ENCODE measurements at places on chromosomes 5 and 9.

DNA sequence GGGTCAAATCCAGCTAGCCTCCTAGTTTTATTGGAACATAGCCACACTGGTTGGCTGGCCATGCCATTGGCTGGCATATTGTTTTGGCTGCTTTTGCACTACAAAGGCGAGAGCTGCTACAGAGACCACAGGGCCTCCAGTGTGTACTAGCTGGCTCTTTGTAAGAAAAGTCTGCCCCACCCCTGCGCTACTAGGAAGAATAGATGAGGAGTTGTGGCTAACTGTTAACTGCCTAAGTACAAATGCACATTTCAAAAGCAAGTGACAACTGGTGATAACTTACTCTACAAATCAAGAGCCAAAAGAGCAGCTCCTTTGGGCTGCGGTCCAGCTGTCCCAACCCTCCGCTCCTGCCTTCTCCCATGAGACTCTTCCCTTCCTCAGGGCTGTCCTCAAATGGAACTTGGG, 63.9 kb downstream of the SERINC5 start:
- no peak for DNase-seq

- DNase-seq = no peak
Measured at GRCh38 chr9:106897236-106897635, 34.3 kb downstream of the ZNF462 start.

GRCh38 chr9:138011951-138012500, 134.4 kb downstream of the CACNA1B start:
- no peak for DNase-seq

DNA sequence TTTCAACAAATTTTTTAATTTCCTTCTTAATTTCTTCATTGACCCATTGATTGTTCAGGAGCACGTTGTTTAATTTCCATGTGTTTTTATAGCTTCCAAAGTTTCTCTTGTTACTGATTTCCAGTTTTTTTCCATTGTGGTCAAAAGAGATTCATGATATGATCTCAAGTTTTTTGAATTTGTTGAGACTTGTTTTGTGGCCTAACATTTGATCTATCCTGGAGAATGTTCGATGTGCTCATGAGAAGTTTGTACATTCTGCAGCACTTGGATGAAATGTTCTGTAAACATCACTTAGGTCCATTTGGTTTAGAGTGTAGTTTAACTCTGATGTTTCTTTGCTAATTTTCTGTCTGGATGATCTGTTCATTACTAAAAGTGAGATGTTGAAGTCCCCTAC, 14.7 kb upstream of the PPIC start:
- no peak for DNase-seq

Measured in stimulated activated CD4-positive, alpha-beta T cell treated with anti-CD3 and anti-CD28 coated beads, Interleukin-4, amount 100 ng/mL, for 48 hours (primary cell).